SW480 (cell line): ENCODE measurements at places on chromosomes 7 and 10.

DNA sequence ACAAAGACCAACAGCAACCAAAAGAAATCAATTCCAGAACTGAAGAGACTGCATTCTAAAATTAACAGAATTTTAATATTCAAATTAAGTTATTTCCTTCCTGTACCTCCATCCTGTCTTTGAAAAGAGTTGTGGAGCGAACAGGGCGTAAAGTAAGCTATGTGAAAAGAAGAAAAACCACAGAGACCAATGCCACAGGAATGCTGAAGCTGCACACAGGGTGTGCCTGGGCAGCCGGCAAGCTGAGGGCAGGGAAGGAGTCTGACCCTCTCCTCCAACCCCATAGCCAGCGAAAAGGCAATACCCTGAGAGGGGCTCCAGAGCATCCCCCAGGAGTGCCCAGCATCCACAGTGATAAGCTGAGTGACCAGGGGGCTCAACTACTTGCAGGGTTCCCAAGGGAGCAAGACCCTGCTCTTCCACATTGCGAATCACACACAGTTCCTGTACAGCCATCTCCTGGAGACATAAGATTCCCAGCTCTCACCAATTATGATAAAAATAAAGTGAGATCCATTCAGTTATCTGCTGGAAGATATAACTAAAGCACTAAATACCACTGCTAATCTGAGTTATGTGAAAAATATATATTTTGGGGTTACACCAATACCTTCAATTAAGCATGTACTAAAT is 93.8 kb downstream of the PARD3 start:
- peak; percentile 78 for DNase-seq

- peak; percentile 15 for DNase-seq
These were observed 75.1 kb upstream of the SP4 start for GRCh38 chr7:21352540-21353387.

DNA sequence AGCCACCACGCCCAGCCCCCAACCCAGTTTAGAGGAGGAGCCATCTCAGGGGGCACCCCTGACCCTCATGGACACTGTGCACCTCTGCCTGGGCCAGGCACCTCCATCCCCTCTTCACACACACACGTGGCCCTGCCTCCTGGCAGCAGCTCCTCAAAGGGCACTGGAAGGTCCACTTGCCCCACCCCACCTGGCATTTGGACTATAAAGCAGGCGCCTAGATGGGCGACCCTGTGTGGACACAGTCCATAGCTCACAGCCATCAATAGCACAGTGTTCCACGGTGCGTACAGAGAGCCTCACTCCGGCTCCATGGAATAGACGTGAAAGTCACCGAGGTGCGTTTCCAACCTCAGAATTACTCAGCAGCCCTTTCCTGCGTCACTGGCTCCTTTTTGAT is 41.0 kb downstream of the FKBP6 start:
- no peak for DNase-seq

GRCh38 chr7:25926009-25926408 is 226.0 kb upstream of the NFE2L3 start:
- peak; percentile 92 for DNase-seq

- no peak for DNase-seq
These were observed 298.4 kb downstream of the XPNPEP1 start for GRCh38 chr10:109624939-109625338.
